ENCODE measurements at places on chromosomes 7 and 10.

DNA sequence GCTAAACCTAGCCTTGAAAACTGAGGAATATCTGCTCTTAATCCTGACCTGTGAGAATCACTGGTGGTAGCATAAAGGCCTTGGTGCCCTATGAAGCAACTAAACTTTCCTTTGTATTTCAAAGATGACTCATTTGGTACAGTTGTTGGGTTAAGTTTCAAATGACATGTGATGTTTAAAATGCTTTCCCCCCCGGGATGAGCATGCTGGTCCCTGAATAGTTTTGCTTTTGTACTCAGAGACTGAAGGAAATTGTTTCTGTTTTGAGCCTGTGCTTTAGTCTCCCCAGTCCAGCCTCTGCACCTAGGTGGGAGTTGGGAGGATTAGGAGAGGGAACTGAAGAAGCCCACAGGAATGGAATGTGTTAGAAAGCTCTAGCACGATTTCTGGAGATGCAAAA is 258.9 kb upstream of the NPY start:
- peak; percentile 6 for DNase-seq

- DNase-seq, result no peak
Measured at GRCh38 chr10:50347394-50347802, 96.1 kb upstream of the ASAH2 start.

- no peak for DNase-seq
Measured at GRCh38 chr10:118570591-118570990, 24.9 kb downstream of the PRLHR start.

DNA sequence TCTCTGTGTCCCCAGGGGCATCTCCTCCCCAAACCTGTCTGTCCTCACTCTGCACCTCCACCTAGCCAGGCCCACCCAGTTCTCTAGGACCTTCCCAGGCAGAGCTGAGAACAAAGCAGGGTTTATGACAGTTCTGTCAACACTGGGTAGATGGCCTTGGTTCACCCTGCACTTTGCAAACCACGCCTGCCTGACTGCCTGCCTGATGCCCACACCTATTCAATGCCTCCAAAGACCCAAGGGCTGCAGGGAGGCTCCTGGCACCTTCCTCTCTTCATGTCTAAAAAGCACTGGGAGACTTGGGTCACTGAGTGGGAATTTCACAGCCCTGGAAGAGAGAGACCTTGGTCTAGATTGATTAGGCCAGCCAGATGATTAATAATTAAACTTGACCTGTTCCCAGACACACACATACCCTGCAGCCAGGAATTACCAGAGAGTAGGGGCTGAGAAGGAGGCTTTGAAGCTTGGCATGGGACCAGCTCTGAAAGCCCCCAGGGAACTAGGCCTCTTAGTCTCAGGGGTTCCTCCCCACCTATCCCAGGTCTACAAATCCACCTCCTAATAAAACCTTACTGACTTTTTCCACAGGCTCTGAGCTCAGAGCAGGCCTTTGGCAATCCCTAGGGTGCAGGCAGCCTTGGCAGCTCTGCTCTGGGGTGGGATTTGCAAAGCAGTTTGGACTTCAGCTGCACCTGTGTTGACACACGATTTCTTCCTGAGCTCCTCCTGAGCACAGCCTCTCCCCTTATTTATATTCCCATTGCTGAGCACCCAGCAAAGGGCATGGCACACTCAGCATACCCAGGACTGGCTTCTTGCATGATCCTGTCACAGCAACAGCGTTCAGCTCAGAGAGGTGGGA is 25.7 kb upstream of the PDCD4 start:
- no peak for DNase-seq

Data from GM04504 (cell line).